ENCODE measurements at places on chromosomes 1 and 21.

DNA sequence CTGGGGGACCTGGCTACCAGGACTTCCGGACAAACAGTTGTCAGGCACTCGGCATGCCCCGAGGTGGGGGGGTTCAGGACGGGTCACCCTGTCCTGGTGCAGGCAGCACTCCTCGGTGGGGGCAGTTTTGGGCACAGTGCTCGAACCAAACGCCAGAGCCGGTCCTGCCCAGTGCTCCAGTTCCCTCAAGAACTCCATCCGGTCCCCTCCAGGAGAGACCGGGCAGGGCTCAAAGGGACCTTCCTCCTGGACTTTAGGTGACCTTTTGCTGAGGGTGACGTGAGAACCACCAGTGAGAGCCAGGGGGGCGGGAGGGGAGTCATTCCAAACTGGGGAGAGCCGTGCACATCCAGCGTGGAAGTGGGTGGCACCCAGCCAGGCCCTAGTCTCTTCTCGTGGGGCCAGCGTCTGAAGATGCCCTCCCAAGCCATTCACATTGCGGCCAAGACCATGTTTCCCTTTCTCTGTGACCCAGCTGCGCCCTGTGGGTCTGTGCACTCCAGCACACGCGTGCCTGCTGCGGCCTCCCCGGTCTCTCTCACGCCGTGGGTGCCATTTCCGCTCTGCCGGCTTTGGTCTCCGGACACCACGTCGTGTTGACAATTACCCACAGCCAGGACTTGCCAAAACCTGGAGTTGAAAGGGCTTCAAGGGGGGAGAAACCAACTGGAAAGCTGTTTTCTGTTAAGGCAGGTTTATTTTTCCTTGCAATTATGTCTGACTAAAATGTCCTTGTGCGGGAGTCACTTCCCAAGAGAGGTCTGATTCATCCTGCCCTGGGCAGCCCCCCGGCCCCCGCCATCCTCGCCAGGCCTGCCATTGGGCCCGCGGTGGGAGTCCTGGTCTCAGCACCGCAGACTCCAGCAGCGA is 178.8 kb upstream of the ARHGEF16 start:
- DNase-seq = no peak

- DNase-seq = peak; percentile 77
Measured at GRCh38 chr1:202034683-202035462, 24.5 kb downstream of the ELF3 start.

GRCh38 chr1:244576259-244576892 is 76.5 kb upstream of the DESI2 start:
- no peak for DNase-seq

DNA sequence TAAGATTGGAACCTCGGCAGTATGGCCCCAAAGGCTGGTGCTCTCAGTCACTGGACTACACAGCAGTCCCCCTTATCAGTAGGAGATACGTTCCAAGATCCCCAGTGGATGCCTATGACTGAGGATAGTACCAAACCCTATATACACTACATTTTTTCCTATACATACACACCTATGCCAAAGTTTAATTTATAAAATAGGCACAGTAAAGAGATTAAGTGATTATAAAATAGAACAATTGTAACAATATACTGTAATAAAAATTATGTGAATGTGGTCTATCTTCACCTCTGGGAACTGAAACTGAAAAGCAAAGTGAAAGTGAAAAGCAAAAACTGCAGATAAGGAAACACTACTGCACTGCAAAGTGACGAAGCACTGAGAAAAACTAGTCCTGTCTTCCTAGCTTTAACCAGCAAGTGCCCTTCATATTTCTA is 96.8 kb downstream of the INTS7 start:
- DNase-seq = no peak

- DNase-seq = no peak
Measured at GRCh38 chr1:119987686-119988085, 81.8 kb downstream of the NOTCH2 start.

- no peak for DNase-seq
Measured at GRCh38 chr1:115507901-115508300, 133.9 kb upstream of the VANGL1 start.

GRCh38 chr1:3883194-3883925 is 16.7 kb downstream of the C1orf174 start:
- DNase-seq = no peak

DNA sequence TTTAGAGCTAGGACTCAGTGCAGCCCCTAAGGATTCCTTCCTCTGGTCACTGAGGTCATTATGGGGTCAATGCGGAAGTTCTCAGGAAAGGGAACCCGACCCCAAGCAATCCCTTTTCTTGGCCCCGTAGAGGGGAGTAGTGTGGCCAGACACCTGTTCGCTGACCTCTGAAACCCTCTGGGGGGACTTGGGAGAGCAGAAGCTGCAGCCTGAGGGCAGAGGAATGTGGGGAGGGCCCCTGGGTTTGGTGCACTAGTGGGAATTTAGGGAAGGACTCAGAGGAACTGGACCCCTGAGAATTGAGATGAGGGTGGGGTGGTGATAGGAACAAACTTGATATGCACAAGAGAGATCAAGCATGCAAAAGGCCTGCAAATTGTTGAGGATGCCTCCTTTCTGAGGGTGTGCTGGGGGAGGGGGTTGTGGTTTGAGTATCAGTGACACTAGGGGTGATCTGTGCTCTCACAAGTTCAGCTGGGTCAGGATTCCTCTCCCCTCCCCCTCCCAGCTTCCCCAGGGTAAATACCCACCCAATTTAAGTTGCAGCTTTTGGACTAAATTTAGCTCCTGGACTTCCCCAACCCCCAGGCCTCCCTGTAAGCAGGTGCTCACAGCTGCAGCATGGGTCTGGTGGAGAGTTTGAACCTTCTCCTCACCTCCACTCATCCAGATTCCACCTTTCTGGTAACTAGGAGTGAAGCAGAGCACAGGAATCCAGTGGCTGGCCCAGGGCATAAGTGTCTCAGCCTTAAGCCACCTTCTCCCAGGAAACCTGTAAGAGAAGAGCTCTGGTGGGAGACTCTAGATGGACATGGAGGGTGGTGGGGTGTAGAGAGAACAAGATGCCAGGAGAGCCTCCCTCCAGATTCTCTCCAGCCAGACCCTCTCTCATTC is 13.5 kb downstream of the ADAMTSL4 start:
- no peak for DNase-seq

- no peak for DNase-seq
Measured at GRCh38 chr1:2070016-2070415, 19.8 kb downstream of the PRKCZ start.

- DNase-seq = no peak
Measured at GRCh38 chr21:35818597-35818996, 241.7 kb downstream of the SETD4 start.

- DNase-seq = no peak
Measured at GRCh38 chr1:235725434-235725833, 75.8 kb upstream of the GNG4 start.

DNA sequence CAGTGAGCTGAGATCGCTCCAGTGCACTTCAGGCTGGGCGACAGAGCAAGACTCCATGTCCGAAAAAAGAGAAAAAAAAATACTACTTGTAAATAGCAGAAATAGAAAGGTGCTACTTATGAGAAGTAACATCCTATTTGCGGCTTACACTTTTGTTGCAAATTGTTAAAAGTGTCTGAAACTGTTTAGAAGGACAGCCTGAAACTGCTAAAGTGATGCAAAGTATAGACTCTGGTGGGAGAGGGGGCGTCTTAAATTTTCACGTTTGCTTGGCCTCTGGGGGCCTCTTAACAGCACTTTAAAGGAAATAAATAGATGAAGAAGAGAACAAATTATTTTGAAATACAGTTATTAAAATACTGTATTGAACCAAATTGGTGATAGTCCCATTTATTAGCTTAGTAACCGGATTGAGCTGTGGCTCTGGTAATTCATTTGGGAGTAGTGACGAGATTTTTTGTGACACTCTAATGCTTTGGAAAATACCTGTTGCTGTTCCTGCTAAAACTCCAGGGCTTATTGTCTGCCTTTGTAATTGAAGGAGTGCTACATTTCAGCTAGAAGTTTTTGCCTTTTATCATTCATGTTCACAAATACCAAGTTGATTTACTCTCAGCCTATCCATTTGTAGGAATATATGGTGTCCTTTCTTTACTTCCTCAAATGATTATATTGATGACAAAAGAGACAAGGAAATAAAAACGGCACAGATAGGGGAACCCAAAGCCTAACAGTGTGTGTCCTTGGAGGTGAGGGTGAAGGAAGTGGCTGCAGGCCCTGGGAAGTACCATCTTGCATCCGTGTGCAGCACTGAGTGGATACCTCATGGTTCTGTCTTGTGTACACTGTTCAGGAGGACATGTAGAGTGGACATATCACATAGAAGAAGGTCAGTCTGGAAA is 6.2 kb downstream of the PKNOX1 start:
- DNase-seq = no peak

- DNase-seq = no peak
Measured at GRCh38 chr1:55010887-55011217, 12.1 kb downstream of the BSND start.

DNA sequence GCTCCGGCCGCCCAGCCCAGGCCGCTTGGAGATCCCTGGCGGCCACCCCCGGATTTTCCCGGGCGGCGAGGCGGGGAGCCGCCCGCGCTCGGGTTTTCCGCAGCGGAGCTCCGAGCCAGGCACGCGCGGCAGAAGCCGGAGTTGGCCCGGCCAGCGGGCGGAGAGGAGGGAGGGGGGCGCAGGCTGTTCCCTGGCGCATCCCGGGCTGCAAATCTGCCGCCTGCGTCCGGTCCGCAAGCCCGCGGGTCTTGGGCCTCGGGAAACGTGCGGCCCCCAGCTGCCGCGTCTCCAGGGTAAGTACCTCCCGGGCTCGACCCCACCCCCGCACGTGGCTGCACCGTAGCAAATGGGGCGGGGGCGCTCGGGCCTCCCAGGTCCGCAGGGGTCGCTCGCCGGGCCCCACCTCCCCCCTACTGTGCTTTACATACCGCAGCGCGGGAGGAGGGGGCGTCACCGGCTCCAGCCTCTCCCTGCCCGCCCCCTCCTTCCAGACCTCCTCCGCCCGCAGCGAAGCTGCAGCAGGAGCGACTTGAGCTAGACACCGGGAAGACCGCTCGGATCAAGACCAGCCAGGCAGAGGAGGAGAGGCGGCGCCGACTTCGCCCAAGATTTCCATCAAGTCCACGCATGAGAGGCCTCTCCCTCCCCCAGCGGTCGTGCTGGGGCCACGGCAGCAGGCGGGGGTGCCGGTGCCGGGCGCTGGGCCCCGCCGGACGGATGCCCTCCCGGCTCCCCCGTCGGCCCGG is 1.6 kb downstream of the TMEM200B start:
- peak; percentile 67 for DNase-seq

DNA sequence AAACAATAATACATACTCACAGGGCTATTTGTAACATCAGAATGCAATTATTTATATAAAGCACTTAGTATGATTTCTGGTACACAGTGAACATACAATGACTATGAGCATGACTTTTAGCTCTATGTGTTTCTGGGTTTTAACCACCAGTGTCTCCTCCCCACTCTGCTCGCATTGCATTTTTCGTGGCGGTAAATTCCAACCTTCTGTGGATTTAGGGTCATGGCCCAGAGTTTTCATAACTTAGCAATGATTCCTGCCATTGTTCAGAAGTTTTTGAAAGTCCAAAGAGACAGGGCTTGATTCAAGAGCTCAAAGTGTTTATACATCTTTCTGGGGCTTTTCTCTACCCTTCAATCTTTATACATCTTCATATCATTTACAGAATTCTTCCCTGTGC is 191.3 kb downstream of the BACH1 start:
- no peak for DNase-seq

DNA sequence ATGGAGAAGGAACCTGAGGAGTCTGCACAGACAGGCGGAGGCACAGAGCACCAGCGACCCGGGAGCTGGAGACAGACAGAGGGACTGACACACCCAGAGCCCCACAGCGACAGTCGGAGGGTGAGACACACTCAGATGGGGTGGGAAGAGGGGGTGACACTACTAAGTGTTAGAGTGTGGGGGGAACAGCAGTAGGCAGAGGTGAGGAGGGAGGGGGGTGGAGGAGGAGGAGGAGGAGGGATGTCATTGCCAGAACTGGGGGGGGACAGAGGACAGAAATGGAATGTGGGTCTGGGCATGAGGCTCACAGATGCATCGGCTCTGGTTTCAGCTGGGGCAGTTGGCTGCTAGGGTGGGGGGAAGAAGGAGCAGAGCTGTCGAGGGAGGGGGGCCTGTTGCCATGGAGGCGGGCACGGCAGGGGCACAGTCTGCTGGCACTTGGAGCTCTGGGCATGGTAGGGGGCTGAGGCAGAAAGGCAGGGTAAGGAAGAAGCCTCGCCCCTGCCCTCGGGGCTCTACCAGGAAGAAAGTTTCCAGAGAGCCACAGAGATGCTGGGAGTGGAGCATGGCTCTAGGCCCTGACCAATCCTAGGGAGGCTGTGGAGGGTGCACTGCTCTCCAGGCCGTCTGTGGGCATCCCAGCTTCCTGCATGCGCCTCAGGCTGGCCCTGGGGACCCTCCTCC is 37.3 kb downstream of the AHDC1 start:
- DNase-seq = no peak

DNA sequence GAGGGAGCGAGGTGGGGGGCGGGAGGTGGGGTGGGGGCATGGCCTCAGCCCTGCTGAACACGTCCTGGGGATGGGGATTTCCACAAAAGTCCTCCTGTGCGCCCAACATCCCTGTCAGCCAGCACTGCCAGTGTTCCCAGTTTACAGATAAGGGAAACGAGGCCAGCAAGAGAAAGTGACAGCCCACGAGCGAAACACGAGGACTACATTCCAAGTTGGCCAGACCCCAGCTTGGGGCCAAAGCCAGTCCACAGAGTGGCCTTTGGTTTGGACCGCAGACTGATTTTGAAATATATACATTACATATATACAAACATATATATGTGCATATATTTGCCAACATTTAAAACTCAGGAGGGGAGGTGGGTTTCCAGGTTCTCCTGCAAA is 5.0 kb downstream of the FBXO2 start:
- DNase-seq = no peak

DNA sequence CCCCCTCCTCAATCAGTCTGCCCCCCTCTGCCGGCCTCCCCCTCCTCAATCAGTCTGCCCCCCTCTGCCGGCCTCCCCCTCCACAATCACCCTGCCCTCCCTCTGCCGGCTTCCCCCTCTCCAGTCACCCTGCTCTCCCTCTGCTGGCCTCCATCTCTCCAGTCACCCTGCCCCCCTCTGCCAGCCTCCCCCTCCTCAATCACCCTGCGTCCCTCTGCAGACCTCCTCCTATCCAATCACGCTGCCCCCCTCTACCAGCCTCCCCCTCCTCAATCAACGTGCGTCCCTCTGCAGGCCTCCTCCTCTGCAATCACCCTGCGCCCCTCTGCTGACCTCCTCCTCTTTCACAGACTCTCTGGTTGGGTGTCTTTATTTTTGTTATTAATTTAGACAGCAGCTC is 11.5 kb upstream of the C1orf198 start:
- no peak for DNase-seq

GRCh38 chr21:37461479-37461878 is 94.9 kb downstream of the DYRK1A start:
- no peak for DNase-seq

DNA sequence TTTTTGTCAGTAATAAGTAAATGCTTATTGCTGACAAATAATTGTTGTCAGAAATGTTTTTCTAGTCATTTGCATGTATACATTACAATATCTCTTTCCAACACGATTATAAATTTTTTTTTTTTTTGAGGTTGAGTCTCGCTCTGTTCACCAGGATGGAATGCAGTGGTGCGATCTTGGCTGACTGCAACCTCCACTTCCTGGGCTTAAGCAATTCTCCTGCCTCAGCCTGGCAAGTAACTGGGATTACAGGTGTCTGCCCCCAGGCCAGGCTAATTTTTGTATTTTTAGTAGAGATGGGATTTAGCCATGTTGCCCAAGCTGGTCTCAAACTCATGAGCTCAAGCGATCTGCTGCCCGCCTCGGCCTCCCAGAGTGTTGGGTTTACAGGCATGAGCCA is 72.0 kb upstream of the ATF3 start:
- DNase-seq = no peak
